ENCODE measurements at places on chromosomes 5 and 9.

GRCh38 chr5:173625673-173626504 lies 9.4 kb upstream of the BOD1 start:
- peak; percentile 67 for DNase-seq

DNA sequence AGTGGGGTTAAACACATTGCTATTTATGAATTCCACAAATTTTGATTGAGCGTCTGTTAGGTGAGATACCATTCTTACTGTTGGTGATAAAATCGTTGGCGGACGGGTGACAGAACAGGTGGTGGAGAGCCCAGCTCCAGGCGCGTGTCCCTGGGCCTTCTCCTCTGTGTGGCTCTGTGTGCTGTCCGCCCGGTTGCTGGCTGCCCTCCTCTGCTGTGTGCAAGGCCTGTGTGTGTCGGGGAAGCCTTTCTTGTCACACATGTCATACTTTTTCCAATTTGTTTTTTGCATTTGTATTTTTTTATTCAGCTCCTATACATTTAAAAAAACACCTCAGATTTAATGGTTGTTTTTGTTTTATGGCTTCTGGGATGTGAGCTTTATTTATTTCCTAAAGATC lies 33.9 kb downstream of the TENT4A start:
- DNase-seq, result no peak

GRCh38 chr9:36625006-36625615 lies 52.4 kb downstream of the MELK start:
- no peak for DNase-seq

- no peak for DNase-seq
These were observed 1.5 kb upstream of the DTWD2 start for GRCh38 chr5:118989816-118990215.

GRCh38 chr9:133558191-133559126 lies 24.0 kb downstream of the ADAMTSL2 start:
- DNase-seq, result no peak

- DNase-seq, result no peak
These were observed 179.8 kb upstream of the PLPPR1 start for GRCh38 chr9:100848726-100849125.

GRCh38 chr5:164742025-164742424 lies 1236.6 kb downstream of the MAT2B start:
- DNase-seq, result no peak

DNA sequence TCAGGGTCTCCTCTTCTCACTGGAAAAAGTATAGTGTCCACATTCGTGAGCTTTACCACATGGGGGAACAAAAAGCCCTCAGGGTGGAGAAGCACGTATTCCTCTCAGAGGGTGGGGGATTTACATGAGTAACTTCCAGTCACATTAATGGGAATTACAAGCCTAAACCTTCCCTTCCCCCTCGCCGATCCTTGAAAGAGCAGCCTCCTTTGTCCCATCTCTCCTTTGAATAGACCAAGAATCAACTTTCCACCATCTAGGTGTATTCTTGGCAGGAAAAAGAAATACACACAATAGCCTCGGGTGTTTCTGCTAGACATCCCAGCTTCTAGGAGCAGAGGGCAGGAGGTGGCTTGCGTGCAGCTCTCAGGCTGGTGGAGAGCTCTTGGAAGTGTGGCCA lies 144.4 kb downstream of the ZNF462 start:
- no peak for DNase-seq

- no peak for DNase-seq
These were observed 23.7 kb upstream of the LMNB1 start for GRCh38 chr5:126753227-126753626.

GRCh38 chr5:6185574-6185973 lies 192.8 kb downstream of the MED10 start:
- no peak for DNase-seq

Data from hematopoietic multipotent progenitor cell treated with erythropoietin and hydrocortisone succinate and interleukin-3 and kit ligand, for 17 days (in vitro differentiated cells).